ENCODE measurements at places on chromosomes 7 and 10. TPM values are rescaled to one million over a fixed set of nuclear protein-coding genes. Genes with fewer than 3 reads are reported as not detected.
A peak's percentile ranks its signal among the peaks of the same experiment; 100 is the strongest.

Gene PDE6C
- total RNA-seq: not detected

Gene TFEC
- 2.5 TPM for total RNA-seq

Gene SPACDR
- total RNA-seq: not detected

DNA sequence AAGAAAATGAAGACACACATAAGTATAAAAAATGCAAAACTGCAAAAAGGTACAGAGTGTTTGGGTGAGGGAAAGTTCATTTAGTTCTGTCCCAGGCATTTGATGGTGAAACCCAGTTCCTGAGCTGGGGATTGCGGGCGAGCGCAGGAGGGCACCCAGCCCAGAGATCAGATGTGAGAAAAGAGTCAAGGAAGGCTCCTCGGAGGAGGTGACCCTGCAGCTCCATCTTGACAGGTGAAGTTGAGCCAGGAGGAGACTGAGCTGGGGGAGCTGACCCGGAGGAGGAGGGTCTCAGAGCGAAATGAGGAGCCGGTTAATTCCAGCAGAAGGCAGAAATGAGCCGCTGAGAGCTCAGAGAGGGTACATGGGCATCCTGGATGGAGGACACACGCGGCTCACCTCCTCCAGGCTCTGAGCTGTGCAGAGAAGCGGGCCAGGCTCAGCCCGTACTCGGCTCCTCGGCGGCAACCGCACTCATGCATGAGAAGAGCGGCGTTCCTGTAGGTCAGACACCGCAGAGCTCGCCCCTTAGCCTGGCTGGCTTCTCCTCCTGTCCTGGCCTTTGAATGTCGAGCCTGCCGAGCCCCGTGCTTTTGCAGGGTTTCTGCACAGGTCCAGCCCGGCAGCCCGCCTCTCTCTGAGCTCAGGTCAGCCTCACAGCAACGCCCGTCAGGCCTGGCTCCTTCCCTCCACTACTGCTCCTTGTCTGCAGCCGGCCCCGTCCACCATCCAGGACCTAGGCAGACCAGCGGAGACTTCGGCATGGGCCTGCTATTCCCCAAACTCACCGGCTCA, 9.5 kb upstream of the RAMP3 start:
- DNase-seq: peak; percentile 23

GRCh38 chr10:21514129-21514817, 11.2 kb downstream of the SKIDA1 start:
- DNase-seq: no peak

- DNase-seq: no peak
These were observed 243.6 kb upstream of the ZWINT start for GRCh38 chr10:56604624-56605023.

GRCh38 chr7:23811540-23811939, 101.5 kb downstream of the STK31 start:
- no peak for DNase-seq

DNA sequence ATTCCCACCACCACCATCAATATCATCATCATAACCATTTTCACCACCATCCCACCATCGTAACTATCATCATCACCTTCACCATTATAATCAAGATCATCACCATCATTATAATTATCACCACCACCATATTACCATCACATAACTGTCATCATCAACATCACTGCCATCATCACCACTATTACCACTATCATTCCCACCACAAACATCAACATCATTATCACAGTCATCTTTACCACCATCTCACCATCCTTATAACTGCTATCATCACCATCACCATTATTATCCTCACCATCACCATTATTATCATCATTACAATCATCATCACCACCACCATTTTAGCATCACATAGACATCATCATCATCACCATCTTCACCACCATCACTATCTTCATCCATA, 167.1 kb upstream of the ZMIZ1 start:
- no peak for DNase-seq
